ENCODE measurements at places on chromosomes 6 and 20.

DNA sequence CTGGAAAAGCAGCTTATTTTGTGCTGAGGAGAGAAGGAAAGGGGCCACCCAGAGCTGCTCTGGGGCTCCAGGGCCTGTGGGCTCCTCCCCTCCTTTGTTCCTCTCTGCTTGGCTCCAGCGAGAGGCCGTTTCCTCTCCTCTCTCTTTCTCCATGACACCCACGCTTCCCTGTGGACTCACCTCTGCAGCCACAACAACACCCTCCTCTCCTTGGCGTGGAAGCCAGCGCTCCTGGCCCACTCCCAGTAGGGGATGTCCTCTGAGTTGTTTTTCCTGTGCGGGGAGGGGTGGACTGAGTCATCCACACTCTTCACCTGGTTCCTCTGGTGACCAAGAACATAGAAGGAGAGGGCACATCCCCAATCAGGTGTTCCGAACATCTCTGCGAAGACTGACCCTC, 4.9 kb upstream of the CDSN start:
- no peak for DNase-seq

- DNase-seq: no peak
Observed at GRCh38 chr6:14361956-14362587, 244.5 kb downstream of the CD83 start.

DNA sequence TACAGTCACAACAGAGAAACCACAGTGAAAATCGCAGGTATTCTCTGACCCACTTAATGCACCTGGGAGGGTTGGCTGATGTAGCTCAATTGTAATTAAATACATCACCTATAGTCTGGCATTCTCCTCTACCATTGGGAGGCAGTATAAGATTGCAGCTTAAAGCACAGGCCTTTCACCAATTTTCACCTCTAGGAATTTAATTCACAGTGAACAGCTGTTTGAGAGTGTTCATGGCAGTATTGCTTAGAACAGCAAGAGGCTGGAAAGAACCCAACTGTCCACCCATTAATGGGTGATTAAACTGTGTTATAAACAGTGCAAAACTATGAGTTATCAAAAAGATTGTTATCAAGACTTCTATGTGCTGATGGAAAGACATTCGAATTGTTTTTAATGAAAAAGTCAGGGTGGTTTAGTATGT, 2.0 kb downstream of the EDEM2 start:
- DNase-seq: no peak

- DNase-seq: no peak
Observed at GRCh38 chr20:38109591-38110524, 55.2 kb downstream of the TGM2 start.

GRCh38 chr6:53347250-53347920, 1.4 kb downstream of the ELOVL5 start:
- no peak for DNase-seq

- no peak for DNase-seq
Observed at GRCh38 chr20:54207053-54207742, 689 bp upstream of the PFDN4 start.

- no peak for DNase-seq
Observed at GRCh38 chr20:6200092-6200491, 77.3 kb upstream of the FERMT1 start.

- no peak for DNase-seq
Observed at GRCh38 chr6:29531668-29532067, 27.9 kb downstream of the UBD start.

- no peak for DNase-seq
Observed at GRCh38 chr6:159012201-159012600, 12.2 kb upstream of the RSPH3 start.

DNA sequence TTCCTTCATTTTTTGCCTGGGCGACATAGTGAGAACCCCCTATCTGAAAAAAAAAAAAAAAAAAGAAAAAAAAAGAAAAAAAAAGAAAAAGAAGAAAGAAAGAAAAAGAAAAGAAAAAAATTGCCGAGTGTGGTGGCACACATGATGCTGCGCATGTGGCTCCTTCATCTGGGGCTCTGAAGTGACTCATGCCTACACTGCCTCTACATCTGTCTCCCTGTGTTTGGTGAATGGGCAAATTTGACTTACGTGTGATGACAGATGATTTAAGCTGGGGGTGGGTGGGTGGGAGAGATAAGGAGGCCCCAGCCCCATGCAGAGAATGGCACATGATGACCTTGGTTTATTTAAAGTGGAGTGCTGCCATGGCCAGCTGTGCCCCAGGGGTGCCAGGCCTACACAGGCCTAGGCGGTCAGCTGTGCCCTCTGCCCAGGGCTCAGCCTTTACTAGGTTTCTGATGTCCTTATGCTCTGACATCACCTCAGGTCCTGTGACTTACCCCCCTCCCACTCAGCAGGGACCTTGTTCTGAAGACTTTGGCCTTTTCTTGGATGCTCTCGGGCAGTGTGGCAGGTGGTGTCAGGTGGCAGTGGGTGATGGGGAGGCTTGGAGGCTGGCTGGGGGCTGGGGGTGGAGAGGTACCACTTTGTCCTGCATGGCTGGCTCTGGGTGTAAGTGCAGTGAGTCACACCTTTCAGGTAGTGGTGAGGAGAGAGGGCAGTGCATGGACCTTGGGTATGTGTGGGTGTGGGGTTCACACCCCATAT, 41.1 kb downstream of the VEGFA start:
- DNase-seq: no peak

DNA sequence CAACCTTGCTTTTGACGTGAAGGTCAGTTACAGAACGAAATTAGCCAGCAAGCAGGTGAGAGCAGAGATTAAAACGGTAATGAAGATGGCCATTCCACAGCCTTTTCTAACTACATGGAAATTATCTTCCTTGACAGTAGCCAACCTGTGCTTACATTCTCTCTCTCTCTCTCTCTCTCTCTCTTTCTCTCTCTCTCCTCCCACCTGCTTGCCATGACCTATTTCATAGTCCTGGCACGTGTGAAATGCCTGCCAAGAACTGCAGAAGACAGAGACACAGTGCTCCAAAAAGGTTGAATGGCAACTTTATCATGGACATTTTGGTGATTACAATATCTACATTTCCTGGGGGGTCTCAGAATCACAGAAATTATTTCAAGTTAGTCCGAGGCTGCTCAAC, 38.5 kb upstream of the SALL4 start:
- no peak for DNase-seq
